Hippocampal formation (tissue), 2 donors: ENCODE measurements at places on chromosomes 2 and 18.

DNA sequence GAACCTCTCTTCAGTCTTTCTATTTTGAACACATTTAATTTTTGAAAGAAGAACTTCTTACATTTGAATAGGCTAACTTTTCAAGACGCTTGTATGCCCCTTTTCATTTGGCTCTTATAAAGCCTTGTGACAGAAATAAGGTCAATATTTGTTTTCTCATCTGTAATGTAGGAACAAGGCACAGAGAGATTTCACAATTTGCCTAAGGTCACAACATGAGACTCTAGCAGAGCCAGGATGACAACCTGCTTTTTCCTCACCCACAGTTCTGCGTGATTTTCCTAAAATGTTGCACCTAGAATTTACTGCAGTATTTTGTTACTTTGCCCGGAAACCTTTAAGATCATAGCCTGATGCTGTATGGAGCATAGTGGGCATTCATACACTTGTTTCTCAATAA, 67.4 kb downstream of the TXNL1 start:
- no peak for DNase-seq

DNA sequence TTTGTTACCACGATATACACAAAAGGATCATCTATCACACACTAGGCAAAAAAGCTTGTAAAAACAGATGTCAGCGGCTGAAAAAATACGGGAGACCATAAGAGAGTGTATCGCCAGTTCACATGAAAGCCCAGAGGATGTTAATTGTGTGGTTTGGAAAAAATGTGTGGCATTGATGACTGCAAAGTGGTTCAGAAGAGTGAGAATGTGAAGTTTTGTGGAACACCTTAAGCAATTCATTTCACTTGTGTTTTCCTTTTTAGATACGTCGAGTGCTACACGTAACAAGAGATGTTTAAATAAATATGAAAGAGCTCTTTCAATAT, 61.7 kb upstream of the DAPL1 start:
- DNase-seq = no peak

- DNase-seq = no peak
Observed at GRCh38 chr2:174153757-174154680, 94.3 kb downstream of the OLA1 start.

GRCh38 chr2:27164960-27165763, 16.4 kb downstream of the TCF23 start:
- DNase-seq = no peak

GRCh38 chr2:214217599-214217998, 193.3 kb upstream of the VWC2L start:
- DNase-seq = no peak

DNA sequence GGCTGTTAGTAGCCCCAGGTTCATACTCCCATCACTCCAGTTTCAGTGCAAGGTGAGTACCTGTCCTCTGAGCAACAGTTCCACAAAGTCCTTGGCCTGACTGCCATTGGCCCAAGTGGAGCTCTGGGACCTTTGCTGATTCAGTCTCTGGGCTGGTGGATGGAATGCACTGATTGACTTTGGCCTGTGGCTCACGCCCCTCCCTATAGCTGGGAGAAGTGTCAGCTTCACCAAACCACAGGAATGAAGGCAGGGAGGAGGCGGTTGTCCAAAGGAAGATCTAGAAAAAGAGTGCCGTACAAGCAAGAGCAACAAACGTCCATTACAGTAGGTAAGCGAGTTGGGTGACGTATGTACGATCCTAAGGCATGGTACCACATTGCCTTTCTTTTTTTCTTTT, 34.0 kb downstream of the QPCT start:
- no peak for DNase-seq

DNA sequence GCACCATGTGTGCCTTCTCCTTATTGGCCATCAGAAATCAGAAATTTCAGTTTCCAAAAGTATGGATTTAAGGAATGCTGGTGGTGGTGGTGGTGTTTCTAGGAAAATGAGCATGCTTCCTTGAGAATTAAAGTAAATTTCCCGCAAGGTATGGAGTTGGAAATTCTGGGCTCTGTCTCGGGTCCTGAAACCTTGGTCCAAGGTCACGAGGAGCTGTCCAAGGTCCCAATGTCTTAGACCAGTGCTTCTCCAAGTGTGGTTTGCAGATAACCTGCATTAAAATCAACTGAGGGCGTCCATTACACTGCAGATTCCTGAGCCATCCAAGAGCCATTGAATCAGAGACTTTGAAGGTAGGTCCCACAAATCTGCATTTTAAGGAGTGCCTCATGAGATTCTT, 210.9 kb upstream of the PKDCC start:
- DNase-seq = no peak

DNA sequence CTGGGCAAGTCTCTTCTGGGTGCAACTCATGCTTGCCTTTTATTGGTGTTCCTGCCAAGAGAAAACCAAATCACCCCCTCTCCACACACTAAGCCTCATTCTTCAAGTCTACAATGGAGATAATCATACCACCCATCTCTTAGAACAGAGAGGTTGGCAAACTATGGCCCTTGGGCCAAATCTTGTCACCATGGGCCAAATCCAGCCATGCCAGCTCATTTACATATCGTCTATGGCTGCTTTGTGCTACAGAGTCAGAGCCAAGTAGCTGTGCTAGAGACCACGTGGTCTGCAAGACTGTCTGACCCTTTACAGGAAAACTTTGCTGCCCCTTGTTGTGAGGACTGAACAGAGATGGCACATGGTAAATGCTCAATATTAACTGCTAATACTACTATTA, 270.3 kb upstream of the PARD3B start:
- DNase-seq = peak; percentile 92

- DNase-seq = no peak
Observed at GRCh38 chr2:241112592-241112991, 10.5 kb upstream of the MTERF4 start.

- DNase-seq = no peak
Observed at GRCh38 chr2:215577356-215577755, 141.5 kb upstream of the FN1 start.

DNA sequence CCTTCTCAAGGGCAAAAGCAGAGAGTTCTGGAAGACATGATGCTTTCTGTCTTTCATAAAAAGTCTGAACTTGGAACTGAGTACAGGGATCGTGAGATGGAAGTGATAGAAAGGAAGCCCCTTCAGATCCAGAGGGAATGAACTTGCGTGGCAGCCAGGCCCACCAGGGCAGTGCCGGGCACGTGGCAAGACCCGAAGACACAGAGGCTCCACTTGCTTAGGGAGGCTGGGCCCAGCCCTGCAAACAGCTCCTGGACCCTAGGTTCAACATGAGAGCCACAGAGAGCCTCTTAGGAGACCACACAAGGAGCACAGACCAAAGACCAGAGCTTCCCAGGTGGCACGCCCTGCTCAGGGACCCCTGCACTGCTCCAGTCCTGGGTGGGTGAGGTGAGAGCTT, 155.4 kb upstream of the SMIM21 start:
- no peak for DNase-seq

DNA sequence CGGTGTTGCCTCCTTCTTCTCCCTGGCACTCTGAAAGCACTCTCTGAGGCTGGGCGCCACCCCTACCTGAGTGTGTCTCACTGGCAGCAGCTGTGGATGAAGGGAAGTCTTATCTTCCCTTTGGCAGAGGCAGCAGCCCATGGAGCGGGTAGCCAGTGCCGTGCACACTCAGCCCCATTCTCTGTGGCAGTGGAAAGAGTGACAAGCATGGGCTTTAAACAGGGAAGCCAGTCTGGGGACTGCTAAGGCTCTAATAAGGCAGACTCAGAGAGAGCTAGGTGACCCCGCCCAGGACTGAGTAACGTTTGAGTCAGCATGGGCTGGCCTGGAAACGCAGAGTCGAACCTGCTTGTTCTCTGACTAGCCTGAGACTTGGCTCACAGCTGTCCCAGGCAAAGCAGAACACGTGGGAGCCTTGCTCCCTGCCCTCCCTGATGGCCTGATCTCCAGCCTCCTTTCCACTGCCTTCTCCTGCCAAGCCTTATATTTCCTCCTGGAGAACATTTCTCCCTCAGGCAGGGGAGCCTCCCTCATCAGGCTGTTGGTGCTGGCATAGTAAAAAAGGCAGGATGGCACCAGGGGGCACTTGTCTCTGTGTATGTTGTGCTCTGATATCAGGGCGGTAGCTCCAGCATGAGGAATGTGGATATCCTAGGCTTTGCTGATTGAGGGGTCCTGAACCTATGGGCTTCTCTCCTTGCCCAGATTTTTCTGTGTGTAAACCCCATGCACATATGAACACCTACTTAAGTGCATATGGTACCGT, 93.9 kb upstream of the LGALSL start:
- DNase-seq = no peak

DNA sequence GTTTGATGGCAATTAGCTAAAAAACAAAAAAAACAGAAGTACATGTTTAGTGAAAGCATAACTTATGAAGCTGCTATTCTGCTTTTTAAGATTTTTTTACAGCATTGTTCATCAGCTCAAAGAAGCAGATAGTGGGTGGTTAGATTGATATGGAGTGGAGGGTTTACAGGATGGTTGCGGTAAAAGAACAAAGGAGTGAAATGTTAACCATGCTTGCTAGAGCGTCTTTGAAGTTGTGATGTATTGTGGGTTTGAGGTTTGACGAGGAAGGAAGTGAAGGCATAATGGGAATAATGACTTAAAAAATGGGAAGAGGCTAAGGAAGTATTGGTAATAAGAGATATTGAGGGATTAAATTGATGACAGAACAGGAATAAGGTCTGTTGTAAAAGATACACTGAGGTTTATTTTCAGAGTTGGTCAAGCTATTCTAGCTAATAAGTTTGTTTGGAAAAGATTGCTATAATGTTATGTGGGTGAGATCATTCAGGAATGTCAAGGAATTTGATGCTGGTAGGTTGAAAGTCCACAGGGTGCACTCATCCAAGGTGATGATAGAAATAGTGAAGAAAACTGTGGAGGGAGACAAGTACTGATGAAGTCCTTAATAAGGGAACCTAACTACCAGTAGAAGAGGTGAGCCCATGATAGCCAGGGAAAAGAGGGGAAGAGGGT, 14.6 kb downstream of the SPOPL start:
- DNase-seq = no peak

GRCh38 chr2:1022178-1022577, 71.5 kb downstream of the SNTG2 start:
- no peak for DNase-seq

DNA sequence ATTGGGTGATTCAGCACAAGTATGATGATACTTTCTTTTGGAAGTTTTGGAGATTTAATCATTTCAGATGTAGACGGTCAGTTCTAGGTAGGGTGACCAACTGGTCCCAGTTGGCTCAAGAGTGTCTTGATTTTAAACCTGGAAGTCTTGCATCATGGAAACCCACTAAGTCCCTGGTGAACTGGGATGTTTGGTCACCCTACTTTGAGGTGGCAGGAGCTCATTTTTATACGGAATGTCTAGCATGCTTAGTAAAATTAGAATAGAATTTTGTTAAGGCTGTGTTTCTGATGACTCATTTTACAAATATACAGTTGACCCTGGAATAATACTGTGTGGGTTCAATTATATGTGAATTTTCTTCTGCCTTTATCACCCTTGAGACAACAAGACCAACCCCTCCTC, 61.5 kb upstream of the DOCK10 start:
- DNase-seq = no peak

GRCh38 chr18:57621246-57621604, 411 bp downstream of the NARS1 start:
- no peak for DNase-seq

DNA sequence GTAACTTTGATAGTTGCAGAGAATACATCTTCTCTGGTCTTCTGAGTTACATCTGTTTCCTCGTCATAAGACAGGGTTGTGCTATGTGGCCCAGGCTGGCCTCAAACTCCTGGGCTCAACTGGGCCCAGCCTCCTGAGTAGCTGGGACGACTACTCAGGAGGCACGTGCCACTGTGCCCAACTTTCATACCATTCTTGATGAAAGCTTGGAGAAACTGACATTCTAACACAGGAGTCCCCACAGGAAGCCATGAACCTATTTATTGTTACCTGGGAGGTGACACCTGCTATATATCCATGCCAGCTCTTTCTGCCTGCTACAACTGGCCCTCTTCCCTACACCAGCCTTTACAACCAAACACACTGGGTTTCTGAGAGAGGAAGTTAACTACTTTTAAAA, 19.1 kb downstream of the EIF2AK3 start:
- no peak for DNase-seq

GRCh38 chr2:144459286-144459685, 60.6 kb downstream of the ZEB2 start:
- DNase-seq = no peak

GRCh38 chr2:54579682-54580620, 123.8 kb downstream of the SPTBN1 start:
- no peak for DNase-seq

DNA sequence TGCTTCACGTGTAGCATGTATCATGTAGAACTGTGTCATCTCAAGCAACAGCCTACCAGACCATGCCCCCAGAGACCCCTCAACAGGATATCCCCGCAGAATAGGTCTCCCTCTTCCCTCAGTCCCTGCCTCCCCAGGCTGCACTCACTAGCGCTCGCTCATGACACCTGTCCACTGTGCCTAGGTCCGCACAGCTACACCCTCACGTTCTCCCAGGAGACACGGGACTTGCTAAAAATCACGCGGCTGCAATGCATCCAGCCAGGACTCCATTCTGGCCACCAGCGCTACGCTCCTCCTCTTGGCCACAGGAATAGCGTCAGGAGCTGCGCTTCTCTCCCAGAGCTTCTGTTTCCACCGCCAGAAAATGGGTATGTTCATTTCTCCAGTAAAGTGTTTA, 2.5 kb downstream of the PXDN start:
- no peak for DNase-seq

- no peak for DNase-seq
Observed at GRCh38 chr18:46073474-46074331, 1.6 kb upstream of the PSTPIP2 start.

DNA sequence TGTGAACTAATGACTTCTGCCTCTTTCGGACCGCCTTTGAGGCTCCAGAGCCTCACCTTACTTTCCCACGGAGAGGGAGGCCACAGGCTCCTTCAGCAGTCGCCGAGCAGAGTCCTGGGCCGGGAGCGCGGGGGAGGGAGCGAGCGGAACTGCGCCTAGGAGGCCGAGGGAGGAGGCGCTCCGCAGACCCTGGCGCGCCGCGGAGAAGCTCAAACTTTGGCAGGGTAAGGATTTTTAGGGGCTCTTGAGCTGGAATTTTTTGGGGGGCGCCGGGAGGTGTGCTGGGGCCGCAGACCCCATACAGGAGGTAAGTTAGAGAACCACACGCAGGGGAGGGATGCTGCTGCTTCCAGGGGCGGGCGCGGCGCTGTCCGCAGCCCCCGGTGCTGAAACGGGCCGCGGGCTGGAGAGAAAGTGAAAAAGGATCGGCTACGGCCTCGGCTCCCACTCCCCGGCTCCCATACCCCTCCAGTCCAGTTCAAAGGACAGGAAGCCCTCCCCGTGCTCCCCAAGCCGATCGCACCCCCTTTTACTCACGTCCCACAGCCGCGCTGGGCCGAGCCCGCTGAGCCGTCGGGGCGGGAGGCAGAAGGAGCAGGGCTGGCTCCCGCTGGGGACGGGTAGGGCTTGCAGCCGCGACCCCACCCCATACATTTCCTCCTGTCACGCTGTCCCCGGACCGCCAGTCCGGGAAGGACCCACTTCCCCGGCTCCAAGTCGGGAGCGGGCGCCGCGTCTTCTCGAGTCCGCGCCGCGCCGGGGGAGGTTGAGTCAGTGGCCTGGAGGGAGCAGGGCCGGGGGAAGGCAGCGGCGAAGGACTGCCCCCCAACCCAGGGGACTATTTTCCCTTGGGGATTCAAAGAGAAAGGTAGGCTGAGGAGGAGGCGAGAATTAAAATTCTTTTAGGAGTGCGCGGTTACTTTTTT, at the start of gene CNGA3:
Gene CNGA3 (plus strand): TSS at position 146 of the 926 bp plus-strand sequence. CDS start 23,520 bp downstream, outside the sequence.
- no peak for DNase-seq
